ENCODE measurements at places on chromosomes 16 and 17.

- DNase-seq: no peak
Observed at GRCh38 chr17:31573047-31573446, 181.6 kb downstream of the RAB11FIP4 start.

- DNase-seq: no peak
Observed at GRCh38 chr16:85491058-85491771, 121.9 kb upstream of the GSE1 start.

- no peak for DNase-seq
Observed at GRCh38 chr16:56345406-56346050, 79.8 kb downstream of the AMFR start.

DNA sequence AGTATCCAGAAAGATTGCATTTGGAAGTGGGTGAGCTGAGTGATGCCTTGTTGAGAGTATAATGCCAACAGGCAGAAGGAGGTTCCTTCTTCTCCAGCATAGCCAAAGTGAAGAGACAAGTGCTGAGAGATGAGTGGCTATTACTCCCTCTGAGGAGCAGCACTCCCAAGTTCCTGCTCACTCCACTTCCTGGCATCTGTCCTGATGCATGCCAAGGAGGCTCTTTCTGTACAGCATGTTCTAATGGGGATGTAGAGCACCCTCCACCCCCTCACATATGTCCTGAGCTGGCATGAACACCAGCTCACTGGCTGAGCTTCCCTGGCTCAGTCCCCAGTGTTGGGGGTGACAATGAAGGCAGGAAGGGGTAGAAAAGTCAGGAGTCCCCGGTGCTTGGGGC lies 44.2 kb upstream of the DNAH9 start:
- no peak for DNase-seq

DNA sequence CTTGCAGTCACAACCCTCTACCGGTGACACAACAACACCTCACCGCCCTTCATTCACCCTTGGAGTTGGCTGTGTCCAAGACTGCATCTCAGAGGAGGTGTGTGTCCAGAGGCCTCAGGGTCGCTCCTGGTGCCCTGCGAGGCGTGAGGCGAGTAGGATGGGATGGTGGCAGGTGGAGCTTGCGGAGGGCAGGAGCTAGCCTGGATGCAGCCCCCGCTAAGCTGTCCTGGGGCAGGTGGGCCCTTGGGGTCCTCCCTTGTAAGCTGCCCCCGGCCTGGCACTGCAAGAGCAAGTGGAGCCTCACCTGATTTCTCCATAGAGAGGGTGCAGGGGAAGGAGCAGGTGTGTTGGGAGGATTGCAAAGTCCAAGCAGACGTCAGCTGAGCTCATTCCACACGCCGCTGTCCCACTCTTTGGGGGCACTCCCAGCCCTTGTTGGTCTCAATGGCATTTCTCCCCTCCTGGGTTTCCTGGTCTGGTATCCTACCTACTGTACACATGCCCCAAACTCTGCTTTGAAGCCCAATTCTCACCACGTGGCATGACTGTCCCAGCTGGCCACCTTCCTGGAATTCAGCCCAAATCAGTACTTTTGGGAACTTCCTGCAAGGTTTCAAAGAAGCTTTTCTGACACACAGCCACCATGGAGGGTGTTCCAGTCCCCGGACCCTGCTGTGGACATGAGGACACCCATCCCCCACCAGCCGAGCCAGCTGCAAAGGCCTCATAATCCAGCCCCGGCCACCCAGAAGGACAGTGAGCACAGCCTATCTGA lies 18.1 kb upstream of the ICAM2 start:
- DNase-seq: no peak

- no peak for DNase-seq
Observed at GRCh38 chr17:43983515-43984411, 20.7 kb upstream of the NAGS start.

DNA sequence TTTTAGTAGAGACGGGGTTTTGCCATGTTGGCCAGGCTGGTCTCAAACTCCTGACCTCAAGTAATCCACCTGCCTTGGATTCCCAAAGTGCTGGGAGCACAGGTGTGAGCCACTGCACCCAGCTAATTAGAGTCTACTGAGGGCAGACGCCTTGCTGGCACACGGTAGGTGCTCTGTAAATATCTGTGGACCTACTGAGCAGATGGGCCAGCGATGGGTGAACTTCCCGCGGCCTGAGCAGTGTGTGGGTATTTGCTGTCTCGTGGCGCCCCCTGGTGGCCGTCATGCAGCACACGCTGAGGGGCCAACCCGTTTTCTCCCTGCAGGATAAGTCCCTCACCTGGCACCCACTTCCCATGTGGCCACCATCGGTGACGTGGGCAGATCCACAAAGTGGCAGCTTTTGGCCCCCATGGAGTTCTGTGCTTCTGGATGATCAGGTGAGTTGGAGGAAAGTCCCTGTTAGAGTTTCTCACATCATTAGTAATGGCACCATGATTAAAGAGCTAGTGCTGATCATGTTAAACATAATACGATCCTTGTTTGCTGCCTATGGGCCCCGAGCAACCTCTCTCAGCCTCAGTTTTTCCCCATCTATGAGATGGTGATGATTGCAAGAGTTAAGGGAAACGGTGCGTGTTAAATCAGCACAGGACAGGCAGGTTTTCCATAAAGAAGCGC lies 40.7 kb downstream of the ZDHHC7 start:
- no peak for DNase-seq

- DNase-seq: no peak
Observed at GRCh38 chr17:16300554-16300953, 52.7 kb downstream of the CENPV start.

GRCh38 chr16:29974291-29975133 lies 844 bp downstream of the TAOK2 start:
- DNase-seq: no peak

DNA sequence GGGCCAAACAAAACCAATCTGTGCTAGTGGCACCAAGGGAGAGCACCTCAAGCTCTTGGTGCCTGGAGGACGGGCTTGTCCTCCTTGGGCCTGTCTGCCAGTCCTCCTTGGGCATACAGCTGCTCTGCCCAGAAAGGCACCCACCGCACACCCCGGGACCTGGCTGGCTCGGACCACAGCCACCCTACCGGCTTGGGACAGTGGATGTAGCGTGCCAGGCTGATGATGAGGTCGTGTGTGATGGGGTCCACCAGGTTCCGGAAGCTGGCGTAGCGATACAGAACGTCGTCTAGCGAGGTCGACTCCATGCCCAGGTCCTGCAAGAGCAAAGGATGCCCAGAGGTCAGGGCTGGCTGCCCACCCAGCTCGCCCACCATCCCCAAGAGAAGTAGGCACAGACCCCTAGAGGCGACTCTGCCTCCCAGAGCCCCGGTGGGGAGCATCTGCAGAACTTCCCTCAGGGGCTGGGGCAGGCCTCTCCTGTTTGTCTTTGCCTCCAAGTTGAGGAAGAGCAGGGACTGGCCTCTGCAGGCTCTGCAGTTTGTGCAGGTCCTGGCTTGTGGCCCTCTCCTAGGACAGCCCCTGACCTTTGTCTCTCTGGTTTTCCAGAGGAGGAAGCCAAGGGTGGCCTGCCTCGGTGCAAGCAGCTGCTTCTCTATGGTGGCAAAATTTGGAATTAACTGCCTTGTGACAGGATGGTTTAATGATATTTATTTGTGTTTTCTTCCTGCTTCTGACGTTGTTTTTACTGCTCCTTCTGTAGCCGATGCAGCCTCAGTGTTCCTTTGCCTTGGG lies 29.7 kb downstream of the LRRC75A start:
- DNase-seq: no peak

GRCh38 chr17:44919885-44920564 lies 4.7 kb upstream of the GFAP start:
- peak; percentile 34 for DNase-seq

All from NCI-H187 treated with DMSO at 0.1 percent for 48 hours (cell line).